COLO829 (cell line): ENCODE measurements at places on chromosomes 4 and X.

GRCh38 chrX:136214551-136214950, 36.6 kb downstream of the MAP7D3 start:
- DNase-seq = no peak

DNA sequence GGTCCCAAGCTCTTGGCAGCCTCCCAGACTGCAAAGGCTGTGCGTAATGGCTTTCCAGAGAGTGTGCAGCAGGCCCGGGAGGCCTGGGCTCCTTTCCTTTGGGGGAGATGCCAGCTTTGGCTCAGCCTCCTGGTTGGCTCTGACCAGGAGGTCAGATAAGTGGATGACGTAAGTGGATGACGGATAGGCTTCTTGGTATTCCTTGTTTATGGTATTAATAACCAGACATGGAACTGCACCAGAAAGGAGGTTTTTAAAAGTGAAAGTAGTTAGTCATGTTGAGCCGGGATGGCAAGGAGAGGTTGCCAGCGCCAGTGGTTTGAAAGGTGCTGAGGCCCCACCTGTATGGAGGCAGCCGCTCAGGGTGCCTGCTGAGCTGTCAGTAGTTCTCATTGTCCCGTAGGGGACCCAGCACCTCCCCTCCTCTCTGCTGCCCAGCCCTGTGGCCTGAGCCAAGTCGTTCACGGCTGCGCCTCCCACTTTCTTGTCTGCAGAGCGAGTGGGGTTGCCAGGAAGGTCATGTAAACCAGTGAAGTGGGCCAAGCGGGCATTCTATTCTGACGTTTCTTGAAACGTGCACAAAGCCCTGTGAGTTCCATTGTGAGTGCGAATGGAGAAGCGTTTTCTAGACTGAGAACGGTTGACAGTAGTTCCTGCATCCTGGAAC, 28.7 kb upstream of the STOX2 start:
- DNase-seq = no peak

GRCh38 chr4:53484911-53485657, 106.2 kb downstream of the LNX1 start:
- DNase-seq = no peak

- peak; percentile 0 for DNase-seq
Observed at GRCh38 chr4:30789219-30789671, 69.1 kb downstream of the PCDH7 start.

GRCh38 chrX:119401569-119401968, 2.4 kb downstream of the SLC25A43 start:
- no peak for DNase-seq

DNA sequence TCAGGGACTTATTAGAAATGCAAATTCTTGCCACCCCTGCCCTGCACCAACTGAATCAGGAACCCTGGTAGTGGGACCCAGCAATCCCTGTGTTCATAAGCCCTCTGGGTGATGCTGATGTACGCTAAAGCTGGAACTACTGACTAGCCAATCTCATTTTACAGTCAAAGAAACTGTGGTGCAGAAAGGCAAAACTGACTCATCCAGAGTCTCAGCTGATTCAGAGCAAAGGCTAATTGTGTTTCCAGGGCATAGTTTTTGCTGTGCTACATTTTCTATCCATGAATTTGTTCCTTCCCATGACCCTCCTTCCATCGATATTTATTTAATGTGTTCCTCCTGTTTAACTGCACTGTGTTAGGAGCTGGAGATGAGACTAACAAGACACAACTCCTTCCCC, 207.5 kb downstream of the REPS2 start:
- DNase-seq = no peak
